Naive B cell (primary cell): ENCODE measurements at places on chromosomes 12 and 14. TPM values are rescaled to one million over a fixed set of nuclear protein-coding genes. Genes with fewer than 3 reads are reported as not detected.

- no peak for DNase-seq
- peaks cover 34% of the 10 kb centered on the region for H3K27me3 ChIP-seq
- H3K27ac ChIP-seq, result no peak overlapping the region
- no peaks in the 10 kb centered on the region for H3K4me1 ChIP-seq
- H3K4me3 ChIP-seq, result no peak overlapping the region
These were observed 40.6 kb upstream of the CDKN3 start for GRCh38 chr14:54356172-54356571.

DNA sequence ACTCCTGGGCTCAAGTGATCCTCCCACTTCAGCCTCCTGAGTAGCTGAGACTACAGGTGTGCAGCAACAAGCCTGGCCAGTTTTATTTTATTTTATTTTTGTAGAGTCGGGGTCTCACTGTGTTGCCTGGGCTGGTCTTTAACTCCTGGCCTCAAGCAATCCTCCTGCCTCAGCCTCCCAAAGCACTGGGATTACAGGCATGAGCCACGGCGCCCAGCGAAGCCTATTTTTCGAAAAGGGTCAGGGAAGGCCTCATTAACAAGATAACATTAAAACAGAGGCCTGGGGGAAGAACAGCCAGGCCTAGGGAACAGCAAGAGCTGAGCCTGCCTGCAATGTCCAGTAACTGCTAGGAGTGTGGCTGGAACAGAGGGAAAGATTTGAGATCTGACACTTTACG lies 36.1 kb upstream of the VRK1 start:
- H3K4me1 ChIP-seq, result peaks cover 6% of the 10 kb centered on the region
- H3K27ac ChIP-seq, result no peak overlapping the region
- DNase-seq, result no peak
- H3K27me3 ChIP-seq, result peaks cover 10% of the 10 kb centered on the region
- H3K36me3 ChIP-seq, result no peaks in the 10 kb centered on the region
- no peak overlapping the region for H3K4me3 ChIP-seq

GRCh38 chr12:132079200-132079599 lies 64.9 kb downstream of the DDX51 start:
- no peak overlapping the region for H3K27ac ChIP-seq
- no peaks in the 10 kb centered on the region for H3K27me3 ChIP-seq
- peaks cover 18% of the 10 kb centered on the region for H3K4me1 ChIP-seq
- DNase-seq, result no peak
- H3K36me3 ChIP-seq, result peaks cover 8% of the 10 kb centered on the region
- no peak overlapping the region for H3K4me3 ChIP-seq

Gene DPF3
- 5.0 TPM for polyA plus RNA-seq

Gene DNAH10
- 0.17 TPM for polyA plus RNA-seq

Gene IFNG-AS1
- 7.0 TPM for polyA plus RNA-seq
